Activated naive CD8-positive, alpha-beta T cell treated with anti-CD3 and anti-CD28 coated beads, Interleukin-2, amount 50 U/mL, for 16 hours (primary cell): ENCODE measurements at places on chromosomes 12 and 14.

DNA sequence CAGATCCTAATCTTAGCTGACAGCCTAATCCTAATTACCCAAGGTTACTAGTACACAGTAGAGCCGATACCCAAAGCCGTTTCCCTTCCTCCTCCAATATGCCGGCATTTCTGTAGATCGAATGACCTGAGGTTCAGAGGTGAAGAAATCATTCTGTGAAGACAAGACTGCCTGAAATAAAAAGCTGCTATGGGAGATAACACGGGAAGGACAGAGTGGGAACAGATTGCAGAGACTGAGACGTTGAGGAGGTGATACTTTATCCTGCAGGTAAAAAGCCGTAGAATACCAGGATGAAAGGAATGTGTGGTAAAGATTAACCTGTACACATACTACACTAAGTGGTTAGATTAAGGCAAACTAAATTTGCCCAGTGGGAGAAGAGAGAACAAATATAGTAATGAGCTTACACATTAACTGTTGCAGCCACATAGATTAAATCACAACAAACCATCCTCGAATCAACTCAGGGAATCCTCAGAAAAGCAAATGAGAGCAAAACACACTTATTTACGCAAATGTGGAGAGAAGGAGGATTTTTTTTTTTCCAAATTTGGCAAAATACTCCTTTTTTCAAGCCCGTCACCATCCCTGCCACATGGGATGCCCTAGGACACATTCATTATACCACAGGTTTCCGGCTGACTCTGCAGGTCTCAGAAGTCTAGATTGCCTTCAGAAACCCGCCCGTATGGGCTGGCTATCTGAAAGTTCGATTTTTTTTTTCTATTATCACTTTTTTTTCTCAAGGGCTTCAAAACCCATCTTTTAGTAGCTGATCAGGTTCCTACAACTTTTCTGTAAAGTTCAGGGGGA is 188.0 kb downstream of the TTC8 start:
- no peak for DNase-seq

DNA sequence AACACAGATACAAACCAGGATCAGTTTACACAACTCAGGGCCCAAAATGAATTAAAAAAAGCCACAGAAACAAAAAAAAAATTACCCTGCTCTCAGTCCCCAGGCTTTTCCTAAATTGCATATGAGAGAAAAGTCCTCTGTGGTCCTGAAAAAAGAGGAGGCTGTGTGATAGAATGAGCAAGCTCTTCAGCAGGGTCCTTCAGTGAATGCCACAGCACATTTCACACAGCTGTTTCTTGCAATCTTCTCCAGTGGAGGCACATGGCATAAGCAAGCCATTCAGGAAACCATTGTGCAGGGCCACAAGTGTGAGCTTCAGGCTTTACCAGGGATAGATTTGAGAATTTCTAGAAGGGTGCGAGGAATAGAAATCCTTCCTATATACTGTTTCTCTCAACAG is 168.5 kb downstream of the PPM1H start:
- DNase-seq = no peak

- DNase-seq = no peak
Measured at GRCh38 chr12:80187660-80188090, 88.3 kb downstream of the OTOGL start.

DNA sequence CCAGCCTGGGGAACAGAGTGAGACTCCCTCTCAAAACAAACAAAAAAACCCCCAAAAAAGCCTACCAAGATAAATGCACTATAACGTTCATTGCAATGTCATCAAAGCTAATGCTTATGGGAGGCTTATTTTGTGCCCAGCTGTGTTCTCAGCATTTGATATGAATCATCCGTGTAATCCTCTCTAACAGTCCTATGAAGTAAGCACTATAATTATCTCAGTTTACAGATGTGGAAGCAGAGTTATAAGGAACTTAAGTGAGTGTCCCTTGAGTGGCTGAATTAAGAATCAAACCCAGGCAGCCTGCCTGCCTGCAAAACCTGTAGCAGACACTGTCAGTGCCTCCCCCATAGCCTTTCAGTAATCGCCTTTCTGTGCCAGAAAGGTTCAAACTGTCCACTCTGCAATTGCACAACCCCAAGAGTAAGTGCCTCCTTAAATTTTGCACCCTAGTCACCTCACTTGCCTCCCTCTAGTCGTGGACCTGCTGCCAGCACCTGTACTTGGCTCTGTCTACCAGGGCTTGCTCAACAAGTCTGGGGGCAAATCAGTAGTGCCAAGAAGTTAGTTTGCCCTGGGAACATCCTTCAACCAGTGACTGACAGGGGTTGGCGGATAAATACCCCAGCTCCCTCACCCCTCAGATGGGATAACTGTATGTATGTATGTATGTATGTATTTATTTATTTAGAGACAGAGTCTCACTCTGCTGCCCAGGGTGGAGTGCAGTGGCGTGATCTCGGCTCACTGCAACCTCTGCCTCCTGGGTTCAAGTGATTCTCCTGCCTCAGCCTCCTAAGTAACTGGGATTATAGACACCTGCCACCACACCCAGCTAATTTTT is 23.8 kb upstream of the PPP1CC start:
- no peak for DNase-seq

GRCh38 chr12:13203034-13203922 is 6.8 kb downstream of the EMP1 start:
- DNase-seq = no peak

DNA sequence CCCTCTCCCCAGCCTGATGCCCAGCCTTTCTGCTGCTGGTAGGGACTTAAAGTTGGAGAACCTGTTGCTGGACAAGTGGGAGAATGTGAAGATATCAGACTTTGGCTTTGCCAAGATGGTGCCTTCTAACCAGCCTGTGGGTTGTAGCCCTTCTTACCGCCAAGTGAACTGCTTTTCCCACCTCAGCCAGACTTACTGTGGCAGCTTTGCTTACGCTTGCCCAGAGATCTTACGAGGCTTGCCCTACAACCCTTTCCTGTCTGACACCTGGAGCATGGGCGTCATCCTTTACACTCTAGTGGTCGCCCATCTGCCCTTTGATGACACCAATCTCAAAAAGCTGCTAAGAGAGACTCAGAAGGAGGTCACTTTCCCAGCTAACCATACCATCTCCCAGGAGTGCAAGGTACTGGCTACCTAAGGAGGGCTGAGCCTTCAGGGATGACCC is 1.6 kb downstream of the TSSK4 start:
- no peak for DNase-seq

- DNase-seq = peak; percentile 10
Measured at GRCh38 chr12:56998981-56999380, 7.4 kb downstream of the ZBTB39 start.

DNA sequence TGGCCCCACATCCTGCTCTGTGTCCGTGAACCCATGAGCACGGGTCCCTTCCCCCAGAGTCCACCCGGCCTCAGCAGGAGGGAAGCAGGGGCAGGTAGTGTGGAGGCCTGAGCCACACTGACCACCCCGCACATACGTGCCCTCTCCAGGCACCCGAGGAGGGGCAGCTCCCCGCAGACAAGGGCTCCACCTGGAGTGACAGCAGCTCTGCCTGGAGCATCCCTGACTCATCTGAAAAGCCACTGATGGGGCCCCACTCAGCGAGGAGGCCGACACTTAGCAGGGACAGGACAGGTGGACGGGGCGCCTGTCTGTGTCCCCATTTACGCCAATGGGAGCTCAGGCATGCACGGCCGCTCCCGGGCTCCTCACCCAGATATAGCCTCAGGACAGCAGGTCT is 237.6 kb upstream of the SFSWAP start:
- no peak for DNase-seq

- DNase-seq = no peak
Measured at GRCh38 chr12:122182887-122183587, at the start of gene LRRC43. Gene LRRC43, plus strand, starts transcription at chr12:122183123. Its CDS starts 22 bp downstream, at chr12:122183145.

GRCh38 chr14:92035890-92036289 is 4.0 kb downstream of the TRIP11 start:
- no peak for DNase-seq

GRCh38 chr14:91333650-91334039 is 84.0 kb downstream of the CCDC88C start:
- no peak for DNase-seq

- peak; percentile 24 for DNase-seq
Measured at GRCh38 chr12:12010277-12011039, 60.3 kb upstream of the BCL2L14 start.

DNA sequence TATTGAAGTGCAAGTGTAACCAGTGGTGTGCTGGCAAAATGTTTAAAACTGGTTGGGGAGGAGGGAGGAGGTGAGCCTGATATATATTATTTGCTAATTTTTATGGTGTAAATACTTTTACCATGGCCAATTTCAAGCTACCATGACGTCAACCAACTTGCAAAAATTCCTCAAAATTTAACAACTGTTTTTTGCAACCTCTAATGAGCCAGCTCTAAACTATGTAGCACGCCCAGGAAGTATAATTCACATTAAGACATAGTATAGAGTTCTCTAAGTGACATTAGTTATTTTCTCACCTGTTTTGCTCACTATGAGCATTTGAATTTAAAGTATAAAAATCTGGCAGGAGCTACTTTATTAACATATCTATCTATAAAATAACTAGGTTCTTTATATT is 41.4 kb downstream of the ATL1 start:
- DNase-seq = no peak

- no peak for DNase-seq
Measured at GRCh38 chr14:102445066-102445465, 64.5 kb downstream of the ANKRD9 start.

- DNase-seq = no peak
Measured at GRCh38 chr12:130636370-130636769, 79.7 kb downstream of the RIMBP2 start.

- no peak for DNase-seq
Measured at GRCh38 chr12:70400124-70400523, 34.0 kb downstream of the KCNMB4 start.

DNA sequence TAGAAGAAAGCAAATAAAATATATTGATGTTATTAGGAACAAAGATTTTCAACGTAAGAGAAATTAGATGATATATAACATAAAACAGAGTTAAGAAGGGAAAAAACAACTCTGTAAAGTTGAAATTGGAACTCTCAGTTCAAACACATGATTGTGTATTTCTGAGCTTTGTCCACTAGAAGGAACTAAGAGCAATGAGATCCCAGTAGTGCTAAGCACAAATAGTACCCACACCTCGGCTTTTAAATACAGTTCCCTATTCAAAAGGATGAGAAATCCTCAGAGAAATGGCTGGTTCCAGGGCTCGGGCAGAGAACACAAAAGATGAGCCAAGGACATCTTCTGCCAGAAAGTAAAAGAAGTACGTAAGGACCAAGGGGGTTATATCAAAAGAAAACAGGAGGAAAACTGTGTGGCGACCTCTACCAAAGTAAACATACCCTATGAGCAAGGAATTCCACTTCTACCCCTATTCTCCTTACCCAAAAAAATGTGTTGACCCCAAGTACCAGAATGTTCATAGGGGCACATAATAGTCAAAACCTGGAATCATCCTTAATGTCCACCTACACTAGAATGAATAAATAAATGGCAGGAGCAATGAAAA is 96.6 kb downstream of the SPTSSA start:
- DNase-seq = no peak

- no peak for DNase-seq
Measured at GRCh38 chr12:50514526-50515276, 9.9 kb downstream of the DIP2B start.

DNA sequence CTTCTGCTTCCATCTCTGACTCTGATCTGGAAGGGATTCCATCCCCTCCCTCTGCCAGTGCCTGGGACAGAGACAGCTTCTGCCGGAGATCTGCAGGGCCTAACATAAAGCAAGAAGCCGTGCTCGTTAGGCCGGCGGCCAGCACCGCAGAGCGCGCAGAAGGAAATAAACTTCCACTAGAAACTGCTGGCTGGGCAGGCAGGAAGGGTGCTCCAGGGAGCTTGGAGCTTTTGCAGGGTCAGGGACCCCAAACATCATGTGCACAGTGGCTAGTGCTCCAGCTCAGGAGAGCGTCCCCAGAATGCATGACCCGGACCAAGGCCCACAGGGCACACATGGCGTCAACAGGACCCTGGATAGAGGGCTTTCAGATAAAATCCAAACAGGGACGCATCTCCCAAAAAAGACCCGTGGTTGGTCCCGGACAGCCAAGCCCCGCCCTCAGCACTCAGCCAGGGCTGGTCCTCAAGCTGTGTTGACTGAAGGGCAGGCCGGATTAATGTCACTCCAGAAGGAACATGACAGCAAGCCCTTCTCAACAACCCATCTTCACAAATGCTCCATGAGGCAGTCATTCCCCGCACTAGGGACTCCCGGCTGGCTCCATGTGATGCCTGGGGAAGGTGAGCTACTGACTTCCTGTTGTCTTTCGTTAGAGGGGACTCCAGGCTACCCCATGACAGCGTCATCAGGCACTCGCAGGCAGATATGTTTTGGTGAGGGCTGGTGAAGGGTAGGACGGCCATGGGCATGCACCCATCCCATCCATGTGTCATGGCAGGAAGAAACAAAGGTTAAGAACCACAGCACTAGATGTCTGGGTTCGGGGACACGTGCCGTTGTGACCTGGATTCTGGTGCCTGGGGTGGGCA is 121.5 kb downstream of the CALM1 start:
- no peak for DNase-seq

DNA sequence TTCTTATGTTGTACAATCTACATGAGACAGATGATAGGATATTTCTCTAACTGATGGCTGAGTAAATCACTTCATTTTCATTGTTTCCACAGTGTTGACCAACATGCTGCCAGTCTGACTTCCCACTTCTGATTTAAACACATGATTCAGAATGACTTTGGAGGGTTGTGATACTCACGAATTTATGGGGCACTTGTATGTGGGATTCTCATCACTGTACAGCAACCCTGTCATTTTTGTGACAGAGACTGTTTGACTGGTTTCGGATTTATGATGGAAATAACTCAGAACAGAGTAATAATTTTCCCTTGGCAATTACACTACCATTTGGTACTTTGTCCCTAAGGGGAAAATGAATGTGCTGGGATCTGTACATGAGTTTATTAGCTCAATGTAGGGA is 333.8 kb downstream of the TRHDE start:
- no peak for DNase-seq

GRCh38 chr12:2552000-2552756 is 242.6 kb upstream of the FKBP4 start:
- DNase-seq = no peak

DNA sequence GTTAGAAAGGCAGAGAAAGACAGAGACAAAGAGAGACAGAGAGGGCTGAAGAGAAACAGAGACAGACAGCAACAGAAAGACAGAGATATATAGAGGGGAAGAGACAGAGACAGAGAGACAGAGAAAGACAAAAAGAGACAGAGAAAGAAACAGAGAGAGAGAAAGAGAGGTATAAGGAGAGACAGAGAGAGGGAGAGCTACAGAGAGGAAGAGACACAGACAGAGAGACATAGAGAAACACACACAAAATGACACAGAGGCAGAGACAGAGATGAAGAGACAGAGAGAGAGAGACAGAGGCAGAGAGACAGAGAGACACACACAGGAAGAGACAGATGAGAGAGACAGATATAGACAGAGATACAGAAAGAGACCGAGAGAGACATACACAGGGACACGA is 168.6 kb downstream of the TMEM121 start:
- no peak for DNase-seq
